Panc1 (cell line): ENCODE measurements at places on chromosomes 11 and 22. TPM values are rescaled to one million over a fixed set of nuclear protein-coding genes. Genes with fewer than 3 reads are reported as not detected.

DNA sequence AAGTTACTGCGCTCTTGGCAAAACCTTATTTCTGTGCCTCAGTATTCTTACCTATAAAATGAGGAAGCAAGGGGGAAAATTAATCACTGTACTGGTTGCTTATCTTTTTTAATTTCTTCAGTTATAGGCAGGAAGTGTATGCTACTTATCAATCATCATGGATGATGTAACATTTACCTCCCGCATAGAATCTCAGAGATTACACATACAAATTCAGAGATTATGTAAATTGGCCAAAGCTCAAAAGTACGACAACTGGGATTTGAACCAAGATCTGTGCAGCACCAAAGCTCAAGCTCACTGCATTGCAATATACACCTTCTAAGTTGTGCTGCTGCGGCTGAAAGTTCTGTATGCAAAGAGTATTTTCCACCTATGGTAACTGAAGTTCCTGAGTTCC, 83.0 kb downstream of the PDHX start:
- H3K27ac ChIP-seq, result peak overlapping the region; percentile 91
- no peaks in the 10 kb centered on the region for H3K36me3 ChIP-seq
- H3K27me3 ChIP-seq, result no peaks in the 10 kb centered on the region
- peaks cover 33% of the 10 kb centered on the region for H3K4me1 ChIP-seq

DNA sequence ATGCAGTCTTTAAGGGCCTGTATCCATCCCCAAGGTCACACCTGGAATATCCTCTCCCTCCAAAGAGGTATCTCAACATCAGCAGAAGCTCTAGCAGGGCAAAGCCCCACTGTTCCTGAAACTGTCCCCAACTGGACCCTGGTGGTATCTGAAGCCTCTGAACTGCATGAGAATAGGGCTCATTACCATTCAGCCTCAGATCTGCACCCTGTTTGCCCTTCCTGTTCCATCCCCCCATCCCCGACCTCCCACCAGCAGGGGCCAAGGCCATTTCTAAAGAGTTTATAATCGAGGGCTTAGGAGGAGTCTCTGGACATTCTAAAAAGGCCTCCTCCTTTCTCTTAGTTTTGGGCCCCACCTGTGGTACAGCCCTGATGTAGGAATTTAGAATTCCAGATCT, 74.0 kb upstream of the THY1 start:
- H3K27me3 ChIP-seq, result no peaks in the 10 kb centered on the region; the same call in 1 of the 2 replicates
- no peak for DNase-seq
- no peak overlapping the region for H3K27ac ChIP-seq
- H3K4me1 ChIP-seq, result no peaks in the 10 kb centered on the region

DNA sequence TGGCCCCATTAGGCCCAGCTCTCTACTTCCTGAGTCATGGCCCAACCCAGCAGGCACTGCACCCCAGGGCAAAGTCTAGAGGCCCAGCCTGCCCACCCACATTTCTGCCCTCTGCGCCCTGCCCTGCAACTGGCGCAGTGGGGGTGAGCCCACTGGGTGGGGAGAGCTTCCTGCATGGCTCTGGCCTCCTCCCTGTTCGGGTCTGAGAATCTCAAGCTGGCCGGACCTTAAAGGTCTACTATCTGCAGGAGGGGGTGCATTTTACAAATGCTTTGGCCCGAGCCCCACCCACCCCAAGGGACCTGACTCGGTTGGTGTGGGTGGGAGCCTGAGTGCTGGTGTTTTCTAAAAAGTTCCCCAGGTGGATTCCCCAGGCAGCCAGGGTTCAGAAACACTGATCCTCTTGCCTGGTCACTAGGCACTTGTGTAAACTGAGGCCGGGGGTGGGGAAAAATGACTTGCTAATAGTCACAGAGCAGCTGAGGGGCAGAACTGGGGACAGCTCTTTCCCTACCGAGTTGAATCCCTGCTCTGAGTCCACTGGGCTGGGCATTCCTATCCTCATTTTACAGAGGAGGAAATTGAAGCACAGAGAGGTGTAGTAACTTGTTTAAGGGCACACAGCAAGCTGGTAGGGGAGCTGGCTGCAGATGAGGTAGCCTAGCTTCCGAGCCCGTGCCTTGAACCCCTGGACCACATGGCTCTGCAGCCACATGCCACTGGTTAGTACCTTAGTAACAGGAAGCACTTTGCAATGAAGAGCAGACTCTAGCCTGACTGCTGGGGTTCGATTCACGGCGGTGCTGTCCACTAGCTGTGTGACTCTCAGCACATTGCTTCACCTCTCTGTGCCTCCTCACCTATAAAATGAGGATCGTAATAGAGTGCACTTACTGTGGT, 36.3 kb downstream of the CD82 start:
- no peak for DNase-seq
- H3K27ac ChIP-seq, result no peak overlapping the region
- H3K36me3 ChIP-seq, result no peaks in the 10 kb centered on the region
- H3K4me3 ChIP-seq, result no peak overlapping the region
- H3K27me3 ChIP-seq, result no peaks in the 10 kb centered on the region

OR8G1 gene
- not detected for total RNA-seq

DLG2 gene
- 4.2 TPM for total RNA-seq
